IMR-90 (cell line): ENCODE measurements at places on chromosomes 7 and 10. TPM values are rescaled to one million over a fixed set of nuclear protein-coding genes. Genes with fewer than 3 reads are reported as not detected.

- peaks cover 14% of the 10 kb centered on the region for H3K4me1 ChIP-seq
- H3K27me3 ChIP-seq, result no peaks in the 10 kb centered on the region
- DNase-seq, result no peak
- H3K36me3 ChIP-seq, result no peaks in the 10 kb centered on the region
- H3K27ac ChIP-seq, result no peak overlapping the region
These were observed 45.7 kb downstream of the BAIAP2L1 start for GRCh38 chr7:98355250-98355538.

- H3K36me3 ChIP-seq, result peaks cover 50% of the 10 kb centered on the region
- H3K27ac ChIP-seq, result peak overlapping the region; percentile 16; the same call in 1 of the 2 replicates
- peak; percentile 18 for DNase-seq
- no peak overlapping the region for H3K4me3 ChIP-seq
- no peaks in the 10 kb centered on the region for H3K27me3 ChIP-seq
- H3K4me1 ChIP-seq, result peaks cover 1% of the 10 kb centered on the region; the same call in 1 of the 2 replicates
These were observed 38.1 kb upstream of the AGBL3 start for GRCh38 chr7:134948246-134948645.

GRCh38 chr7:134712196-134712595, 65.5 kb downstream of the BPGM start:
- no peak overlapping the region for H3K4me3 ChIP-seq
- H3K4me1 ChIP-seq, result peaks cover 8% of the 10 kb centered on the region; the same call in 1 of the 2 replicates
- no peaks in the 10 kb centered on the region for H3K36me3 ChIP-seq
- DNase-seq, result no peak
- no peaks in the 10 kb centered on the region for H3K27me3 ChIP-seq

- no peaks in the 10 kb centered on the region for H3K4me1 ChIP-seq
- no peak overlapping the region for H3K4me3 ChIP-seq
- H3K36me3 ChIP-seq, result no peaks in the 10 kb centered on the region
- DNase-seq, result no peak
- no peaks in the 10 kb centered on the region; the same call in 1 of the 2 replicates for H3K27me3 ChIP-seq
These were observed 78.2 kb downstream of the AKR1C4 start for GRCh38 chr10:5274795-5275194.

The SLC13A1 gene
- total RNA-seq, result not detected in 2 replicates
